ENCODE measurements at places on chromosomes 3 and 15.

DNA sequence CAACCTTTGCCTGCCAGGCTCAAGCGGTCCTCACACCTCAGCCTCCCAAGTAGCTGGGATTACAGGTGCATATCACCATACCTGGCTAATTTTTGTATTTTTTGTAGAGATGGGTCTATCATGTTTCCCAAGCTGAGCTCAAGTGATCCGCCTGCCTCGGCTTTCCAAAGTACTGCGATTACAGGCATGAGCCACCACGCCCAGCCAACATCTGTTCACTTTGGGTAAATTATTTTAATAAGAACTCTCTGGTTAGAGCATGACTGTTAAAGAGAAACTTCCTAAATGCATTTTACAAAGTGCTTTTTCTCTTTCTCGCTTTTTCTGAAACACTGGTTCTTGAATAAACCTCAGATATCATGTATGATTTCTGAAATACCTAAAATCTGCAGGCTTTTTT, 172.5 kb downstream of the PTPRG start:
- DNase-seq, result no peak

DNA sequence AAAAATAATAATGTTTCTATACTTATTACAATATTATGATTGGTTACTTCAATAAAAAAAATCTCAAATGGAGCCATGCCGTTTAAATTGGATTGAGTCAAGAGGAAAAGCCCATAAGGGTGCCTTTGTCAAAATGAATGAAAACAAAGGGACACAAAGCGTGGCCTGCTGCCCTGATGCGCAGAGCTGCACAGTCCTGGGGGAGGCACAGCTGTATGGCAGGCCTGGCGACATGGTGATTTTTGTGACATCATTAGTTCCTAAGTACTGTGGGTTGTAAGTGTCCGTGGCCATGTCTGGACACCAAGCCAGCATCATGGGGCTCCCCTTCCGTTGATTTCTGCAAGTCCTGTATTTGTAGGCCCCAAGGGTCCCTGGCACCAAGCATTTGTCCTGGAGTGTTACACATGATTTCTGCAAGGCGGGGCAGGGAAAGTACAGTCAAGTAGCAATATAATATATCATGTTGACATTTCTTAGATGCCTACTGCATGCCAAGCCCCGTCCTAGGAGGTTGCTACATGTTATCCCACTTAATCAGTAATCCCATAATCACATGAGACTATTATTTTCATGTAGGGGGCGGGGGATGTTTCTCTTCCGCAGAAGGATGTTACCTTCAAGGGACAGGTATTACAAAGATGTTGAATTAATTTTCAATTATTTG, 59.7 kb downstream of the GHSR start:
- DNase-seq, result no peak

- DNase-seq, result no peak
Observed at GRCh38 chr3:135871311-135871710, 94.2 kb upstream of the PPP2R3A start.

DNA sequence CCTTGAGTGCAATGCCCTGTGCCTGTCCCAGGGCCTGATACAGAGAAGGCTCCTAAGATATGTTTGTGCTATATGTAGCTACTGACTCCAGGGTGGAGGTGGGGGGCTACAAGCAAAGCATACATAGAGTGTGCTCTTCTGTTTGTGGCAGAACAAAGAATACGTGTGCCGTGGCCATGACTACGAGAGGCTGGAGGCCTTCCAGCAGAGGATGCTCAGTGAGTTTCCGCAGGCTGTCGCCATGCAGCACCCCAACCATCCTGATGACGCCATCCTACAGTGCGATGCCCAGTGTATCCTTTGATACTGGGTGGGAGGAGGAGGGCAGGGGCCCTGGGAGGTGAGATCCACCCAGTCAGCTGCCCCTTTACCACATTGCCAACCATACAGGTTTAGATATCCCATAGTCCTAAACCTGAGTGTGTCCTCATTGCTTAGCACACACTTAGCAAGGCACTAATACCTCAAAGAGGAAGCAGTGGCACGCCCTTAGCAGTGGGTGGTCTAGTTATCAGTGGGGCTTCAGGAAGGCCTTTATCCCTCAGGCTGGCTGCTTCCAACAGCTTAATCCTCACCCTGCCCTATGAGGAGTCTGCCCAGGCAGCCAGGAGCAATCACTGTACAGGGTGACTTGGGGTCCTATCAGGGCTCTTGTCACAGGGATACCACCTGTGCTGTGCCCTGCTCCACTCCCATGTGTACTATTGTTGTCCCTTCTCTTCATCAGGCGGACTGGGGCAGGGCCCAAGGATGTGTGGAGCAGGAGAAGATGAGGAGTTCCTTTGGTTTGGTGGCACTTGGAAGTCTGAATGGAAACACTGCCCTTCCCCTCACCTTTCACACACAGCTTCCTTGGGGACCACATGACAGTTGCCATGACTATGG, 30.1 kb upstream of the MANF start:
- no peak for DNase-seq

GRCh38 chr3:39750712-39751111, 58.7 kb upstream of the MYRIP start:
- DNase-seq, result no peak

- no peak for DNase-seq
Observed at GRCh38 chr3:128352326-128352725, 114.4 kb downstream of the DNAJB8 start.

DNA sequence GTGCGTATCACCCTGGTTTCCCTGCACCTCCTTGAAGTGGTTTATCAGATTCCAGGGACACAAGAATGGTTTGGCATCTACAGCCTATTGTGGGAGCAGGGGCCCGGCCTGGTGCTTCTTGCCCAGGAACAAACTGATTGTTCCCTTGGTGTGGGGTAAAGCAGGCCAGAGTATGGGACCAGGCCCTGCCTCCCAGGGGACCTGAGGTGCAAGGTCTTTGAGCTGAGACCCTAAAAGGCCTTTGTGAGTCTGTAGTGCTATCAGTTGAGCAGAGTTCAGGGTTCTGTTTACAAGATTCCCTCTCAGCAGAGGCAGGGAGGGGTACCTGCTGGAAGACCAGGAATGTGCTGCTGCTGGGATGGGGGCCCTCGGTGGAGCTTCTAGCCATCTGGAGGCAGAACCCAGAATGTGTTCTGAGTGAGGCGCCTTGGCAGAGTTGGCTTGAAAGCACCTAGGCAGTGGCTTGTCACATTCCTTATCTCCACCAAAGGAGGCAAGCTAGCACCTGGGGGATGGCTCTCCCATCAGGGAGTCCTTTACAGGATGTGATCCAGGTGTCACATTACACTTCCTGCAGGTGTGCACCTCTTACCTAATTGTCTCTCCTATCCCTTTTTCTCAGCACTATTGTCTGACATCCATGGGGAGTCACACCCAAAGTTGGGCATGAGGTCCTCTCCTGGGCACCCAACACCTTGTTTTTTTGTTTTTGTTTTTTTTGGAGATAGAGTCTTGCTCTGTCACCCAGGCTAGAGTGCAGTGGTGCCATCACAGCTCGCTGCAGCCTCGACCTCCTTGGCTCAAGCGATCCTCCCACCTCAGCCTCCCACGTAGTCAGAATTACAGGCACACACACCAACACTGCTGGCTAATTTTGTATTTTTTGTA, 13.1 kb downstream of the FLNB start:
- DNase-seq, result peak; percentile 71

All from trophoblast cell (in vitro differentiated cells and primary cell).